ENCODE measurements at places on chromosomes 11 and 22.

DNA sequence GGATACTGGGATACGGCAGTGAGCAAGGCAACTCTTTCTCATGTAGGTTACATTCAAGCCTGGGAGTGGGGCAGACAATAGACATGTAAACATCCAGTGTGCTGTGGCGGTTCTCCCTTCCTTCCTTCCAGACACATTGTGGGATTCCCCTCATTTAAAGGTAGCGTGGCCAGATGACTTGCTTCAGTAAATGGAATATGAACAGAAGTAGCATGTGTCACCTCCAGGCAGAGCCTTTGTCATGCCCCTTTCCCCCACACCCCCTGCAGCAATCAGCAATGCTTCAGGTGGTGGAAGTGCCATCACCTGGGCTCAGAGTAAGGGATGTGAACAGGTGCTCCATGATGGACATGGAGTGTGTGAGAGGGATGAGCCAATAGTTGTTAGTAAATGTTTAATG, 34.8 kb upstream of the TTC12 start:
- no peak for DNase-seq

DNA sequence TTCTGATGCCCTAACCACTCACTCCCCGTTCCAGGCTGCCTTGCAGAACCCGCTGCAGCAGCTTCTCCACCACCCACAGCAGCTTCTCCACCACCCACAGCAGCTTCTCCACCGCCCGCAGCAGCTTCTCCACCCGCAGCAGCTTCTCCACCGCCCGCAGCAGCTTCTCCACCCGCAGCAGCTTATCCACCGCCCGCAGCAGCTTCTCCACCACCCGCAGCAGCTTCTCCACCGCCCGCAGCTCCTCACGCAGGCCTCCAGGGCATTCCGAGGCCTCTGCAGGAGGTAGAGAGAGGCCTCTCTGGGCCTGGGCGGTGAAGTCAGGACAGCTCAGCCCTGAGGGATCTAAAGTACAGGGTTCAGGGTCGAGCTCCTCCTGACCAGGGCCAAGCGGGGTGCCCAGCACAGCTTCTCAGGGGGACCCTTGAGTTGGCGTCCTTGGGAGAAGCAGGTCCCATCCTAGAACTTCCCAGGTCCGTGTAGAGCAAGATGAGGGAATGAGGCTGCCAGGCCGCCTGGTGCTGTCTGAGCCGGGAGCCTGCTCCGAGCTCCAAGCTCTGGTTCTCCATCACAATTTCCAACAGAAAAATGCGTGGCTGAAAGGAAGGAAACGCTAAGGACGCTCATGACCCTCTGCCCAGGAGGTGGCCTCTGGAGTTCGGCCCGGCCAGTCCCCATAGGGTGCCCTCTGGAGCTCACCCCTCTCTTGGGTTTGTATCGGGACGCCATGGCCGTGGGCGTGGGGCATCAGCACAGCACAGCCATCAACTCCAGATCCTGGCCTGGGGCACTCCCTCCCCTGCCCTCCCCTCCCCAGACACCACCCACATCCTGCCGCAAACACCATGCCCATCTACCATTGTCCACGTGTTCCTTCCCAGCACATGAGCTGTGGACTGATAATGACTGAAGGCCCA, 528.6 kb downstream of the BRD1 start:
- DNase-seq = no peak

DNA sequence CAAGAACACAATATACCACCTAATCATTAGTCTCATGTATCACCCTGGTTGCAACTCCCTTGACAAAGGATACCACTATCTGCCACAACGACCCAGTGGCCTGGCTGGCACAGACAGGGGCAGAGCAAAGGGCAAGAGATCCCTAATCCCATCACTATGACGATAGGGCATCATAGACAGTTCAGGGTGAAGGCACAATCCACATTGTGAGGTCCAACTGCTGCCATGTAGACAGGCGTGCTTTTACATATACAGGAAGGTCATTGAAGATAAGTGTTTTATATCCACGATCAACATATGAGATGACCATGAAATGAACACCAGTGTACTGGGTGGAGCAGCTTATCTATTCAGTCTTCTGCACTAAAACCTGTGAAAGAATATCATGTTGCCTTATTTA, 94.6 kb downstream of the IGLL1 start:
- no peak for DNase-seq

- DNase-seq = no peak
These were observed 16.9 kb downstream of the UPB1 start for GRCh38 chr22:24512043-24512442.

GRCh38 chr22:45885171-45885840, 91.7 kb downstream of the WNT7B start:
- no peak for DNase-seq

DNA sequence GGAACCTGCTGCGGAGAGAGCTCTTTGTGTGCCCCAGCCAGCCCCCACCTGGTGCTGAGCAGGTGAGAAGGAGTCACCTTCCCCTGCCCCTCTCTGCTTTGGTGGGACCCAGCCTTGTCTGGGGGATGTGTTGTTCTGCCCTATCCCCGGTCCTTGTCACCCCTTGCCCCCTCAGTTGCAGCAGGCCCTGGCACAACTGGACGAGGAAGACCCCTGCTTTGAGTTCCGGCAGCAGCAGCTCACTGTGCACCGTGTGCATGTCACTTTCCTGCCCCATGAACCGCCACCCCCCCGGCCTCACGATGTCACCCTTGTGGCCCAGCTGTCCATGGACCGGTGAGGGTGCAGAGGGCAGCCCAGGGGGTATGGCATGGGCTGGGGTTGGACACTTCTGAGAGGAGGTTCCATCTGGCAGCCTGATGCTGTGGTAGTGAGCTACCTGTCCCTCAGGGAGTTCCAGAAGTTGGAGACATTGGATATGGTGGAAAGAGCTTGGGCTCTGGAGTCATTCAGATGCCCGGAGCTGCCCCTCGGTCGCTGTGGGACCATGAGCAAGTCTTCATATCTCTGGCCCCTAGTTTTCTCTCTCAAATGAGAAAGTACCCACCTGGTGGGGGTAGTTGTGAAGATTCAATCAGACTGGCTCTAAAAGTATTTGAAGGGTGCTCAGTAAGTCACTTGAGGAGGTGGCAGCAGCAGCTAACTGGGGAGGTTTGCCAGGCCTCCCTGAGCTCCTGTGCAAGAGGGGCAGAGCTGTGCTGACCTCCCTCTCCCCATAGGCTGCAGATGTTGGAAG, 4.3 kb downstream of the LARGE2 start:
- no peak for DNase-seq

- no peak for DNase-seq
These were observed 766.5 kb downstream of the METTL15 start for GRCh38 chr11:28874706-28875105.

GRCh38 chr11:96905143-96905542, 515.3 kb downstream of the JRKL start:
- no peak for DNase-seq

DNA sequence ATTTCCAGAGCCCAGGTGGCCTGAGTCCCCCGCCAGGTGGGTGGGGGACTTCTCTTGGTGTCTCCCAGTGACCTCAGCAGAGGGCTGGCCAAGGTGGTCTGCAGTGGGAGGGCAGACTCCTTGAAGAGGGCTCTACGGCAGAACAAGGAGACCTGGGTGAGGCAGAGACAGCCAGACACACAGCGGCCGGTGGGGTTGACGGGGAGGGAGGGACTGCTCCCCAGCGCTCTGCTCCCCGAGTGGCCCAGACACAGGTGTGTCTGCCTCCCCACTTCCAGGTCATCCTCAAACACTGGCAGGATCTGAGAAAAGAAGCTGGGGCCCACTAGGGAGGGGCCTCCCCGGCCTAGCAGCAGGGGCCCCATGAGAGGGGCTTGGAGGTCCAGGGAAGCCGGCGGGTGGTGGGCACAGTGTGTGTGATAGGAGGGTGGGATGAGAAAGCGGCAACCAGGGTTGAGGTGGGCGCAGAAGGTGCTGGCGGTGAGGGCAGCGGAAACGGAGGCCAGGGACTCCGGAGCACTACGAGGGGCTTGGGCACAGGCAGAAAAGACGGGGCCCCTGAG, 30.1 kb downstream of the SYT7 start:
- DNase-seq = no peak

- DNase-seq = no peak
These were observed 30.3 kb downstream of the DKK3 start for GRCh38 chr11:11978098-11978637.

DNA sequence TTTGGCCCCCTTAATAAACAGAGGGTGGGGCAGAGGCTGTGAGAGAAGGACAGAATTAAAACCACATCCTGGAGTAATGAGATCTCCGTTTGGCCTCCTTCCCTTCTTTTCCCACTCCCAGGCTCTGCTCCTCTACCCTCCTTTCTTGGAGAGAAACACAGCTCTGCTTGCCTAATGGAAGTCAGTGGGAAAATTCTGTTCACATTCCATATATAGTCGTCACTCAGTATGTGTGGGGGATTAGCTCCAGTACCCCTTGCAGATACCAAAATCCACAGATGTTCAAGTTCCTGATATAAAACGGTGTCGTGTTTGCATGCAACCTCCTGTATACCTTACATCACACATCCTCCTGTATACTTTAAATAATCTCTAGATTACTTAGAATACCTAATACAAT, 37.6 kb upstream of the THY1 start:
- no peak for DNase-seq

GRCh38 chr22:17795661-17796548, 21.6 kb upstream of the BID start:
- no peak for DNase-seq

DNA sequence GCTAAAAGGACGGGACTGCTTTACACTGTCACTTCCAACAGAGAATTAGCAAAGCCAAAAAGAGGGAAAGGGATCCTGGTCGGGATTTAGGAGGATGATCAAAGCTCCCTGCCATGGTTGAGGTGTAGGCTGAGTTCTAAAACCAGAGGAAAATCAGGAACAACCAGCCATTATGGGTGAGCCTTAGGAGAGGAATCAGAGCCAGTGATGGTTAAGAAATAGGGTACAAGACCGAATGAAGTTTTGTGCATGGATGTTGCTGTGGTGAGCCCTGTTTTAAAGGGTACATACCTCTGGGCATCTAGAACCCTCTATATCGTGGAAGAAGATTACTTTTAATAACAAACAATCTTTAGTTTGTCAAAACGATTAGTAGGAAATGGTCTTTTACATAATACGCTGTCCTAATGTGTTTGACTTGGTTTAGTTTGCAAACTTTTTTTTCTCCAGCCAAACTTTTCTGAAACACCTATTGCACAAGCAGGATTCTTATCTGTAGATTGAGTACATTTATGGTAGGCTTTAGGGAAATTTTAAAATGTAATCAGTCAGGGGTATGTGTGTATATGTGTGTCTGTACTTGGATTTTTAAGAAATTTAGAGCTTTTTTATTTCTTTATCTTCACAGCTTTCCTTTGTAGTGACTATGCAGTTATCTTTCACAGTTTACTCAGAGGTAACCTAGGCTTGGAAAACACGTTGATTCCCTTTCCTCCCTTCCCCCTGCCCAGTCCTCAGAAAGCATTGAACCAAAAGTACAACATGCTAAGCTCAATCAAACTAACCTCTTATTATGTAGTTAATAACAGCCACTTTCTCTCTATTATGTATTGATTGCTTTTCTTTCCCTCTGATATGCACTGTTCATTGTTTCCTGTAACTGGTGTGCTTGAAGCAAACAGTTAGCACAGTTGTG, 26.8 kb downstream of the TRIM44 start:
- no peak for DNase-seq

DNA sequence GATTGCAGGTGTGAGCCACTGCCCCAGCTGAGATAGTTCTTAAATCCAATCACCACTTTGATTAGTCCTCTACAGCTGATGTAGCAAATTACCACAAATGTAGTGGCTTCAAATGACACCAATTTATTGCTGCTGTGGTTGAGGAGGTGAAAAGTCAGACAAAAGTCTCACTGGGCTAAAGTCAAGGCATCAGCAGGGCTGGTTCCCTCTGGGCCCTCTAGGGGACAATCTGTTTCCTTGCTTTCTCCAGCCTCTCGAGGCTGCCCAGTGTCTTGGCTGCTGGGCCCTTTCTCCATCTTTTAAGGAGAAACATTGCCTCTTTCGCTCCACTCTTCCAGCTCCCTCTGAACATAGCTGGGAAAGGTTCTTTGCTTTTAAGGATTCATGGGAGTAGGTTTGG, 50.5 kb upstream of the SHANK2 start:
- no peak for DNase-seq

DNA sequence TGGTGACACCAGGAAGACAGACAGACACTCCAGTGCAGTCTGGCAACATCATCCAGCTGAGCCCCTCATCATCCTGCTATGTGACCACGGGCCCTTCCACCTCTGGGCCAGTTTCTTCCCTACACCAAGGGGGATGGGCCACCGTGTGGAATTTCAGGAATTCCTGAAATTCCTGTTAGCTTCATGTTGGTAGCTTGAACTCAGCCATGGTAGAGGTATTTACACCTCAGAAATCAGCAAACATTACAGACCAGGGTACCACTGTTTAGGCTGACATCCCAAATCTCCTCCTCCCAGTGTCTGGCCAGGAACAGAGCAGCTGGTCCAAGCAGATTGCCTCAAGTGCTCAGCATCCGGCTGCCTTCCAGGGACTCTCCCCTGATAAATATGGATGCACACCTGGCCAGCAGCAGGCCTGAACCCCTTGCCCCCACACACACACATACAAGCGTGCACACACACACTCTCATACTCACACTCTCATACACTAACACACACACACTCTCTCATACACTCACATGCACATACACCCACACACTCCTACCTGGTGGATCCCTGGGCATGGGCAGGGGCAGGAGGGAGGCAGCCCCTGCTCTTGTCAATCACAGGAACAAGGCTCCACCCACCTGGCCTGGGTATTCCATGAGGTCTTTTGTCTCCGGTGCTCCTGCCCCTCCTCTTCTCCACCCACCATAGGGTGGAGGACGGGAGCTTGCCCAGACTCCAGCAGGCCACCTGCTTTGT, 85.2 kb downstream of the BUD13 start:
- no peak for DNase-seq

DNA sequence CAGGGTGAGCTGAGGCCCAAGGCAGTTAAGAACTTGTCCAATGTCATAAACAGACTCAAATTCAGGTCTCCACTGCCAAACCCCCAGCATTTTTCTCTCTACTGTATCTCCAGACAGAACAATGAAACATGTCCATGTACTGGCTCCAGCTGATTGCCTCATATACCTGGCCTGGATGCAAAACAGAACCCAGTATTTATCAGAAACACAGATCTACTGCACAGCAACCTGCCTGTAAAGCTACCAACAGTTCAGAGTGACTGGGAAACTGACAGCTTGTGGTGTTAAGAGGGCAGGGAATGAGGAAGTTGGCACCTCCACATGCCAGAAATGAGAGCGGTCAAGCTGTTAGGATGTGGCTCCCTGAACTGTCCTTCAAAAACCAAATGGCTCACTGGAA, 41.6 kb downstream of the C11orf71 start:
- no peak for DNase-seq

- no peak for DNase-seq
These were observed 15.8 kb downstream of the UPB1 start for GRCh38 chr22:24510637-24511625.
